Activated naive CD8-positive, alpha-beta T cell treated with anti-CD3 and anti-CD28 coated beads for 36 hours (primary cell): ENCODE measurements at places on chromosomes 2 and 18. TPM values are rescaled to one million over a fixed set of nuclear protein-coding genes. Genes with fewer than 3 reads are reported as not detected.
A peak's percentile ranks its signal among the peaks of the same experiment; 100 is the strongest.

PDE1A gene
- total RNA-seq: not detected

GRB14 gene
- not detected for total RNA-seq

PLA2R1 gene
- total RNA-seq: not detected

G6PC2 gene
- total RNA-seq: not detected

PHLPP1 gene
- total RNA-seq: 10.4 TPM

FOXD4L1 gene
- total RNA-seq: 0.18 TPM

TLX2 gene
- 0.12 TPM for total RNA-seq

HRH4 gene
- not detected for total RNA-seq

TMEM150A gene
- total RNA-seq: 3.4 TPM

DNA sequence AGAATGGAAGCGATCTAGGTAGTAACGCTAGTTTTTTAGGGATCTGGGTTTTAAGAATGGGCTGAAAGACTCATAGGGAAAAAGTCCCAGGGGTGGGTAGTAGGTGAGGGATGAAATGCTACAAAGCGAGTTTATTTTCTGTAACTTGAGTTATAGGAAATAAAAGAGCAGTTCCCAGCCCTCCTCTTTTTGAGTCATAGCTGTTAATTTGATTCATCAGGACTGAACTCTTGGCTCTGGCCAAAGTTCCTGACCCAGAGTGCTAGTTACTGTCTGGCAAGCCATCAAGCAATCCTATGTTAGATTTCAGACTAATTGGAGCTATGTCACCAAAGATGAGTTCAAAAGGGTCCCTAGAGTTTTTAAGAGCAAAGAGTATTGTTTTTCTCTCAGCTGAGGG lies 17.4 kb upstream of the NOSTRIN start:
- no peak for DNase-seq
- no peak overlapping the region for H3K27ac ChIP-seq
- H3K36me3 ChIP-seq: no peaks in the 10 kb centered on the region
- no peak overlapping the region for H3K4me3 ChIP-seq
- no peaks in the 10 kb centered on the region for H3K4me1 ChIP-seq
- H3K27me3 ChIP-seq: no peaks in the 10 kb centered on the region

GRCh38 chr18:3595369-3596273 lies 145.6 kb downstream of the TGIF1 start:
- peak; percentile 27 for DNase-seq
- H3K27me3 ChIP-seq: no peaks in the 10 kb centered on the region
- H3K4me1 ChIP-seq: peaks cover 52% of the 10 kb centered on the region
- peak overlapping the region; percentile 95 for H3K27ac ChIP-seq

DNA sequence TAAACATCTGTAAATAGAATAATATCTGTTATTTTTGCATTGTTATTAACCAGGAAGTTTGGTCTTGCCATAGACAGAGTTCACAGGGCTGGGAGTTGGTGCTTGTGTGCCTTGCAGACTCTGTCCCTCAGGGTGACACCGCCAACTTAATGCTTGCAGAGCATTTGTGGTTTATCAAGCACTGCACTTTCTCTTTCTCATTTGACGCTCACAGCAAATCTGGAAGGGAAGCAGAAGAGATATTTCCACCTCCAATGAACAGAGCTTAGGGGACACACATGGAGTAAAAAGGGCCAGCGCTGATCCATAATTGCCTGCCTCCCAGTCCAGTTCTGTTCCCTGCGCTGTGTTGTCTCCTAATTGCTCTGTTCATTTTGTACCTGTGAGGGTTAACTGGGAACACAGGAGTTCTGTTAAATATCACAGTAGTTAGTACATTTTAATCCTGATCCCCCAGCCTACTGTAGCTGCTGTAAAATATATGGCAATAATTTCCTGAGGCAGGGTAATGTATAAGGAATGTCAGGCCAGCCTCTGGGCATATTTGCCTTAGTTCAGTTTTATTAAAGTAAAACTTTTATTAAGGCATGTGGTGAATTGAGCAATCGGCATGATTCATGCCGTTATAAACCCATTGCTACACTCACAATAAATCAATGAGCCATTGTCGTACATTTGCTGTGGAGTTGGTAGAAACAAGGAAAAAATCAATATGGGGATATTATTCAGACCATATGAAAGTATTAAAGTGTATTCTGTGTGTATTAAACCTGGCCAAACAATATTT lies 182.5 kb upstream of the OSR1 start:
- H3K4me1 ChIP-seq: peaks cover 2% of the 10 kb centered on the region
- no peaks in the 10 kb centered on the region for H3K27me3 ChIP-seq
- DNase-seq: no peak
- no peak overlapping the region for H3K27ac ChIP-seq
- no peaks in the 10 kb centered on the region for H3K36me3 ChIP-seq
- no peak overlapping the region for H3K4me3 ChIP-seq

DNA sequence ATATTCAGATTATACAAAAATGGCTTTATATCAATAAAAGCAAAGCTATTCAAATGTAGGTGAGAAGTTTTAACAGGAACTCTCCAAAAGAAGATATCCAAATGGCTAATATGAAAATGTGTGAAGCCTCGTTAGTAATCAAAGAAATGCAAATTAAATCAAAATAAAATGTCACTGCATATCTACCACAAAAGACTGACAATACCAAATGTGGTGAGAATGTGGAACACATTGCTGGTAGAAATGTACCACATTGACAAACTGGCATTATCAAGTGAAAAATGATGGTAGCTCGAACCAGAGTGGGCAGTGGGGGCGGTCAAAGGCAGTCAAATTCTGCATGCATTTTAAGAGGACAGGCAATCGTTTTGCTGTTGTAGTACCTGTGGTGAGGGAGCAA lies 1012.7 kb downstream of the TDRD15 start:
- H3K27ac ChIP-seq: no peak overlapping the region
- H3K27me3 ChIP-seq: no peaks in the 10 kb centered on the region
- no peak for DNase-seq
- no peaks in the 10 kb centered on the region for H3K36me3 ChIP-seq

DNA sequence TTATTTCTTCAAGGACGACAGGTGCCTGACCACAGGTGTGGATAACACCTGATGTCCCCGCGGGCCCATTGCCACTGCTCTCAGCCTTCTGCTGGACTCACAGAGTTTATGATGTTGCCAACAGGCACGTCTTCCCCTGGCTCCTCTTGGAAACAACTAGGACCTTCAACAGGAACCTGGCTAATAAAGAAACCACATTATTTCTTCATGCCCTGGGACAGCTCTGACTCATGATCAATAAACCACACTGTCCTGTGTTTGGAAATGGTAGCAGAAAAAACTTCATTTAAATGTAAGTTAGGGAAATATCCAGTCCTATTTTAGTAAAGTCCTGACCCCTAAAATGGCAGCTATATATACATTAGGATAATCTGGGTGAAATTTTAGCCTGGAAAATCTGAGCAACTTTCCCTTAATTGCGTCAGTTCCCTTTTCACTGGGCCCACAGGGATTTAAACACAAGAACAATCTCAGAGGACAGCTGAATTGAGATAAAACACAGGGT lies 158.9 kb downstream of the VAPA start:
- no peaks in the 10 kb centered on the region for H3K27me3 ChIP-seq
- H3K4me1 ChIP-seq: peaks cover 7% of the 10 kb centered on the region

DNA sequence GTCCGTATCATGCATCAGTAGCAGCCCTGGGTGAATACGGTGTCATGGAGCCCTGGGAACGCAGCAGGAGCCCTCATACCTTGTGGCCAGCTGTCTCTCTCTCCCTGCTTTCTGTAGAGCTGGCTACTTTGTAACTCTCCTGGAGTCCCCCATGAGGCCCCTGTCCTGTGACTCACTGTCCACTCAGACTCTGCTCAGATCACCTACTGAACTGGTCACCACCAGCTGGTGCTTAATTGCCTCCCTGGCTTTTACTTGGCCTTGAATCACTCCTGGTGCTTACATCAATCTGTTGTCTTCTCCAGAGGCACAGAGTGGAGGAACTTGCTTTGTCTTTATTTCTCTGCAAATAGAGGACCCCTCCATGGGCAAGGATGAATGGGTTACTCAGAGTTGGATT lies 172.7 kb downstream of the HRH4 start:
- no peaks in the 10 kb centered on the region for H3K27me3 ChIP-seq
- no peaks in the 10 kb centered on the region for H3K36me3 ChIP-seq
- no peak for DNase-seq
- H3K4me1 ChIP-seq: no peaks in the 10 kb centered on the region

GRCh38 chr2:239836021-239836765 lies 188.9 kb downstream of the NDUFA10 start:
- H3K4me1 ChIP-seq: no peaks in the 10 kb centered on the region
- H3K4me3 ChIP-seq: no peak overlapping the region
- DNase-seq: no peak
- no peak overlapping the region for H3K27ac ChIP-seq
- no peaks in the 10 kb centered on the region for H3K36me3 ChIP-seq

- no peak overlapping the region for H3K27ac ChIP-seq
- DNase-seq: no peak
- H3K36me3 ChIP-seq: no peaks in the 10 kb centered on the region
- H3K27me3 ChIP-seq: peaks cover 4% of the 10 kb centered on the region
- peaks cover 3% of the 10 kb centered on the region for H3K4me1 ChIP-seq
Measured at GRCh38 chr2:236867441-236868260, 218.0 kb upstream of the COPS8 start.

GRCh38 chr2:127675331-127676261 lies at the start of gene LIMS2:
Gene LIMS2, minus strand, starts transcription at chr2:127675530. Its CDS starts 506 bp downstream, at chr2:127675024.
- DNase-seq: no peak
- H3K36me3 ChIP-seq: no peaks in the 10 kb centered on the region
- H3K4me1 ChIP-seq: peaks cover 5% of the 10 kb centered on the region
- peaks cover 41% of the 10 kb centered on the region for H3K27me3 ChIP-seq

- peaks cover 27% of the 10 kb centered on the region for H3K36me3 ChIP-seq
- H3K27ac ChIP-seq: no peak overlapping the region
- no peak overlapping the region for H3K4me3 ChIP-seq
- peaks cover 2% of the 10 kb centered on the region for H3K4me1 ChIP-seq
Measured at GRCh38 chr2:128271597-128271910, 47.1 kb downstream of the HS6ST1 start.

- H3K4me1 ChIP-seq: no peaks in the 10 kb centered on the region
- no peak overlapping the region for H3K4me3 ChIP-seq
- H3K27ac ChIP-seq: no peak overlapping the region
Measured at GRCh38 chr2:105691947-105692390, 52.7 kb upstream of the NCK2 start.

DNA sequence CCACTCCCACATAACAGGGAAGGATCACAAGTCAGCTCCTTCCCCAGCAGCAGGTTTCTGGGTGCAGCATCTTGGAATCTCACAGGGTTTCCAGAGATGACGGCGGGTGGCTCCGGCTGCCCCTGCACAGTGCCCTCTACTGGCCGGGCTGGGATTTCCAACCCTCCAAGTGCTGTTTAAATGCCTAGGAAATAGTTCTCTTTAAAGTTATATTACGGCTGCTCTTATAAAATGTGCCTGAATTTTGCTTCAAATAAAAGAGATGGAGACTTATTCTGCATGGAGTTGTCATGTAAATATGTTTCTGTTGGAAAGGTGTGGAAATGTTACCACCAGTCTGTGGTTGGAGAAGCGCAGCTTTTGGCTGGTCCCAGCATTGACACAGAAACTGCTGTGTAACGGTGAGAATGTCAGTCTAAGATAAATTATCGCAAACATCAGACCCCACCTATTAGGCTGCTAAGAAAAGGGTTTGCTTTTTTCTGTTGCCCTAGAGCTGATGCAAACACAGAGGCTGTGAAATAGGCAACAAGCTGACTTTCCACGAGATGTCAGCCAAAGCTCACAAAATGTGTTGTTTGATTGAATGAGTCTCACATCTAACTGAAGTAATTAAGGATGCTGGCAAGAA lies 3.3 kb upstream of the HJURP start:
- no peak overlapping the region for H3K4me3 ChIP-seq
- H3K27ac ChIP-seq: no peak overlapping the region
- peaks cover 16% of the 10 kb centered on the region for H3K4me1 ChIP-seq
- H3K27me3 ChIP-seq: peaks cover 15% of the 10 kb centered on the region

DNA sequence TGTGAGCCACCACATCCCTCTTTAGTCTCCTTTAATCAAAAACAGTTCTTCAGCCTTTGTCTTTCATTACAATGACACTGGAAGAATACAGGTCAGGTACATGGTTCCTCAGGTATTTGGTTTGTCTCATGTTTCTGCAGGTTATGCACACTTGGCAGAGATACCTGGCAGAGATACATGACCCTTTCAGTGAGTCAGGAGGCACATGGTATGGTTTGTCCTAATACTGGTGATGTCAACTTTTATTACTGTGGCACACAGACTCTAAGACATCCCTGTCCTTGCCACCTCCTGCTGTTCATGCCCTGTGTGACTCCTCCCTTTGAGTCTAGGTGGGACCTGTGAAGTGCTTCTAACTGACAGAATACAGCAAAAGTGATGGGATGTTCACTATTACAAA lies 58.4 kb downstream of the SPIRE1 start:
- no peak overlapping the region for H3K4me3 ChIP-seq
- H3K27ac ChIP-seq: no peak overlapping the region
- H3K36me3 ChIP-seq: peaks cover 2% of the 10 kb centered on the region
- peaks cover 29% of the 10 kb centered on the region for H3K4me1 ChIP-seq
- no peaks in the 10 kb centered on the region for H3K27me3 ChIP-seq

DNA sequence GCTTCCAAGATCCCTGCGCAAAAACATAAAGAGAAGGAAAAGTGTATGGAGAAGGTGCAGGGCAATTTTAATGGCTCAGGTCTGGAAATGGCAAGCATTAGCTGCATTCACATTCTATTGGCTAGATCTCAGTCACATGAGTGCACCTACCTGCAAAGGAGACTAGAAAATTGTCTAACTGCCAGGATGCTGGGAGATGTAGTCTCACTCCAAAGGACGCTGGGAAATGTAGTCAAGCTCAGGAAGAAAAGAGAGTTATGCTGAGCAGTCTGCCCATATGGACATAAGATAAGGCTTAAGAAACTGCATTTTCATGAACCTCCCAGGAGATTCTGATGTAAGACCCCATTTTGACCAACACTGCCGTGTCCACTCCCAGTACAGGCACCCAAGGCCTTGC lies 9.5 kb upstream of the KLHL29 start:
- no peak for DNase-seq
- no peak overlapping the region for H3K4me3 ChIP-seq
- peaks cover 9% of the 10 kb centered on the region for H3K27me3 ChIP-seq
- peaks cover 9% of the 10 kb centered on the region for H3K4me1 ChIP-seq
- no peaks in the 10 kb centered on the region for H3K36me3 ChIP-seq

GRCh38 chr18:21458310-21458709 lies 142.2 kb downstream of the ESCO1 start:
- no peak for DNase-seq
- no peak overlapping the region for H3K27ac ChIP-seq
- H3K27me3 ChIP-seq: peaks cover 16% of the 10 kb centered on the region
- H3K4me3 ChIP-seq: no peak overlapping the region

GRCh38 chr2:38603402-38604290 lies 918 bp upstream of the HNRNPLL start:
- H3K27ac ChIP-seq: peak overlapping the region; percentile 89
- H3K36me3 ChIP-seq: peaks cover 13% of the 10 kb centered on the region
- H3K27me3 ChIP-seq: no peaks in the 10 kb centered on the region
- H3K4me3 ChIP-seq: peak overlapping the region; percentile 86

- no peaks in the 10 kb centered on the region for H3K27me3 ChIP-seq
- no peak overlapping the region for H3K27ac ChIP-seq
- H3K4me3 ChIP-seq: no peak overlapping the region
Measured at GRCh38 chr2:42095923-42096408, 48.1 kb downstream of the PKDCC start.

GRCh38 chr2:237254369-237254861 lies 159.5 kb downstream of the COL6A3 start:
- no peak overlapping the region for H3K27ac ChIP-seq
- no peaks in the 10 kb centered on the region for H3K36me3 ChIP-seq
- H3K4me3 ChIP-seq: no peak overlapping the region
